ENCODE measurements at places on chromosomes 3 and 15.

GRCh38 chr3:142975316-142975995, 12.0 kb upstream of the PAQR9 start:
- no peak for DNase-seq

DNA sequence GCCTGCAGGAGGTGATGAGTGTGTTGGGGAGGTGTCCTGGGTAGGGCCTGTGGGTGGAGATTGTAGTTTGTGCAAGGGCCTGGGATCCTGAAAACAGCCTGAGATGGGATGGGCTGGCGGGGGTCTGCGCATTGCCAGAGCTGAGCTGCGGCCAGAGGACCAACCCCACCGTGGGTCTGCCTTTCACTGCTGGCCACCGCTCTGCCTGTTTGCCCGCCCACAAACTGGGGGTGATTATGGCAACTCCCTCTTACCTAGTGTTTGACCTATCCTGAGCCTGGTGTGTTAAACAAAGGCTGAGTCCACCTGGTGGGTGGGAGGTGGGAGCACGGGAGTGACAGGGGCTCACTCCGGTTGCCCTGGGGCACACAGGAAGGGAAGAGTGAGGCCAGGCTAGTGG, 9.8 kb downstream of the ABTB1 start:
- no peak for DNase-seq

DNA sequence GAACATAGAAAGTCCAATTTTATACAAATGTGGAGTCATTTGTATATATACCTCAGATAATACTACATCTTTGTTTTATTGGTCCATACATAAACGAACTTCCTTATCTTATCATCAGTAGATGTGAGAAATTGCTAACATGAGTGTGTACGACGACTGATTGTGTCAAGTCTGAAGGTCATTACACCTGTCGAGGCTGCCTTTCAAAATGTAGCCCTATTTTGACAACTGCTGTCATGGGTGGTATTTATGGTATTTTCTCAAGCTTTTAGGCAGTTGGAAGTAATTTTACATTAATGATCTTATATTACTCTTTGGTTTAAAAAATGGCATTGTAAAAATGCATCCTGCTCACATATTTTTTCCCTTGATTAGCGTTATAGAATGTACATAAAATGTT, 183.7 kb upstream of the DNAJC19 start:
- DNase-seq: no peak

DNA sequence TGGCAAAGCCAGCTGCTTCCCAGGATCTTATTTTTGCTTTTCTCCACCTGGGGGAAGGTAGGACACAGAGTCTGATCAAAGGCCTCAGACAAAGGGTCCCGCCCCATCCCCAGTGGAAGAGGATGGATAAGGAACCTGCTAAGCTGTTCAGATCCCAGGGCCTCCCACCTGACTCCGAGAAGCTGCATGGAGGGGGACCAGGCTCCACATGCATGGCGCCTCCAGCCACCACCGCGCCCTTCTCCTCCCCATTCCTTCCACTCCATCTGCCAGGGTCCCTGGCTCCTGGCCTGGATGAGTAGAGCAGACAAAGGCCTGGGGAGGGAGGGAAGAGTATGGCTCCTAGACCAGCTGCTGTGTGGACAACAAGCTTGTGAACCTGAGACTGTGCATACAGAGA, 20.0 kb upstream of the CRABP1 start:
- DNase-seq: no peak

GRCh38 chr3:180409170-180409569, 192.8 kb upstream of the TTC14 start:
- DNase-seq: no peak

- DNase-seq: no peak
Observed at GRCh38 chr15:70093070-70093469, 4.6 kb downstream of the TLE3 start.

Data from HFF-Myc (cell line).